ENCODE measurements at places on chromosomes 5 and 9.
A peak's percentile ranks its signal among the peaks of the same experiment; 100 is the strongest.

- no peak for DNase-seq
Measured at GRCh38 chr5:8057769-8058168, 188.8 kb downstream of the MTRR start.

DNA sequence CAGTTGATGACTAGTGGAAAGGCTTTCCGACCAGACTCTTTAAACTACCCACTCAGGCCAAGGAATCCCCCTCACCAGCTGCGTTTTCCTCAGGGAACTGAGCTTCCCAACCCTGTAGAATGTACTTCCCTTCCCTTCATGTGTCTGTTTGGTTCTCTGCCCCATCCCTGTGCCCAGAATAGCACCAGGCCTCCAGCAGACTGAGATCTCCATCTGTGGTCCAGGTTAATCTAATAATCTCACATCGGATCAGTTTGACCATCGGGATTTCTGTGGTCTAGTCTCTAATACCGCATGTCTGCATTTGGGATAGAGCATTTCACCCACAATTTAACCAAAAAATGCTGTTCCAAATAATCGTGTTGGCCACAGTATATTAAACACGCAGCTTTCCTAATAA is 237.2 kb downstream of the ROR2 start:
- DNase-seq, result no peak

GRCh38 chr5:591746-592145 is 20.4 kb upstream of the CEP72 start:
- DNase-seq, result no peak

- no peak for DNase-seq
Measured at GRCh38 chr5:174000076-174000475, 11.1 kb downstream of the C5orf47 start.

GRCh38 chr5:180816608-180817534 is 14.3 kb upstream of the MGAT1 start:
- DNase-seq, result no peak

- no peak for DNase-seq
Measured at GRCh38 chr9:75889577-75889976, 896 bp upstream of the PCSK5 start.

GRCh38 chr5:173494446-173494845 is 122.0 kb downstream of the BOD1 start:
- no peak for DNase-seq

- no peak for DNase-seq
Measured at GRCh38 chr5:4065472-4066320, 470.1 kb downstream of the IRX1 start.

GRCh38 chr5:93886917-93887361 is 145.5 kb upstream of the POU5F2 start:
- no peak for DNase-seq

GRCh38 chr5:76986825-76987526 is 34.1 kb downstream of the CRHBP start:
- peak; percentile 2 for DNase-seq

DNA sequence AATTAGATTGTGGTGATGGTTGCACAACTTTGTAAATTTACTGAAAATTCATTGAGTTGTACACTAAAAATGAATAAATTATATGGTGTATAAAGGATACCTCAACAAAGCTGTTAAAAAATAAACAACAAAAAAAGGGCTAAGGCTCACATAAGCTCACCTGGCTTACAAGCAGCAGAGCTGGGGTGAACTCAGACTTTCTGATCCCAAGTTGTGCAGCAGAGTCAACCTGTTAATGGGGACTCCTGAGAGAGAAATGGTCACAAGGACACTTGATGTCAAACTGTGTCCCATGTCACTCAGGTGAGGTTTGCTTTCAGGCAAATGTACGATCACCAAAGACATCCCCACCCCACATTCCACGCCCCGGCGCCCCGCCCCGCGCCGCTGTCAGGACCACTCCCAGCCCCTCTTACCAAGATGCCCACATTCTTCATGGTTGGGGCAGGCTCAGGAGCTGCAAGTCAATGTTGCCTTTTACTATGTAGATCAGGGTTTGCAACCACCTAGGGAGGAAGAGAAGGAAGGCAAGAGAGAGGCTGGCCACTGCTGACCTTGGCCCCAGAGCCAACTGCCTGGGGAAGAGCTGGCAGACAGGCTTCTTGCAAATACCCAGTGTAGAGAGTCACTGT is 22.4 kb upstream of the SLC36A1 start:
- DNase-seq, result no peak

DNA sequence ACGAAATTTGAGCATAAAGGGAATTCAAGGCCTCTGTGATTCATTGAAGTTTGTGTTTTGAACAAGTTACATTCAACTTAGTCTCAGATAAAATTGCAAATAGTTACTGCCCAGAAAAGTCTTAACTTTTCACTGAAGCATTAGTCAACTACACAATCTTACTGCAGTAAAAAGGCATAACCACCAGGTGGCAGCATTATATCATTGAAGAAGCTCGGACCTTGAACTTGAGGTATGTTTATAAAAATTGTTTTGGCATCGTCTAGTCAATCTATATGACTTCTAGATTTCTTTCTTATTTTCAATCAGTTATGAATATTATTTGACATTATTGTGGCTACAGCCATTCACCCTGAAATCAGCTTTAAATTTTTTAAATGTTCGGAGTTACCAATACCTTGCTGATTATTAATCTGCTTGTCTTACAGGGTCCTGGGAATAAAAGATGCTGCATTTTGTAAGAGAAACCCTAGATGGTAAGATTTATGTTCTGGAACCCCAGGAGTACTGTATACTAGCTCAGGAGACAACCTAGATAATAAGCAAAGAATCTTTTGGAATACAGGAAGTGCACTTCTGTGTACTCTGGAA is 83.9 kb upstream of the GRAMD2B start:
- peak; percentile 65 for DNase-seq

DNA sequence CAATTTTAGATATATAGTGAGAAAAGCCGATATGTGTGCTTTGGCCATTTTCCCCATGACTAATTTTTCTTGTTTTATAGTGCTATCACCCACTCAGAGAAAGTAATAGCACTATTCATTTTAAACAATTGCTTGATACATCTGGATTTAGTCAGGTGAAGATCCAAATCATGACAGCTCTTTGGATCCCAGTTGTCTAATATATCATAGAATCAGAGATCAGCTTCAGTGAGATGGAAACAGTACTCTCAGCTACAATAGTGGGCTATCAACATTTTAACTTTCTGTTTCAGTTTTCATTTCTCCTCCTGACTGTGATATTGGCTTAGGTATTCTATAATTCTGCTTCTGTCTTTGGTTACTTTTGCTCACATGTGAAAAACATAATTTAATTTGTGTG is 38.7 kb downstream of the VCAN start:
- DNase-seq, result no peak

- DNase-seq, result no peak
Measured at GRCh38 chr9:13550519-13550918, 271.0 kb upstream of the MPDZ start.

- DNase-seq, result no peak
Measured at GRCh38 chr9:8734760-8735159, 935.2 kb upstream of the DMAC1 start.

GRCh38 chr9:130453487-130453886 is 8.7 kb downstream of the ASS1 start:
- DNase-seq, result peak; percentile 88

- no peak for DNase-seq
Measured at GRCh38 chr5:142387024-142387682, 62.3 kb upstream of the SPRY4 start.

GRCh38 chr9:97930972-97931371 is 7.0 kb downstream of the HEMGN start:
- DNase-seq, result no peak

- DNase-seq, result peak; percentile 77
Measured at GRCh38 chr9:135281791-135282737, 194.6 kb downstream of the OLFM1 start.

DNA sequence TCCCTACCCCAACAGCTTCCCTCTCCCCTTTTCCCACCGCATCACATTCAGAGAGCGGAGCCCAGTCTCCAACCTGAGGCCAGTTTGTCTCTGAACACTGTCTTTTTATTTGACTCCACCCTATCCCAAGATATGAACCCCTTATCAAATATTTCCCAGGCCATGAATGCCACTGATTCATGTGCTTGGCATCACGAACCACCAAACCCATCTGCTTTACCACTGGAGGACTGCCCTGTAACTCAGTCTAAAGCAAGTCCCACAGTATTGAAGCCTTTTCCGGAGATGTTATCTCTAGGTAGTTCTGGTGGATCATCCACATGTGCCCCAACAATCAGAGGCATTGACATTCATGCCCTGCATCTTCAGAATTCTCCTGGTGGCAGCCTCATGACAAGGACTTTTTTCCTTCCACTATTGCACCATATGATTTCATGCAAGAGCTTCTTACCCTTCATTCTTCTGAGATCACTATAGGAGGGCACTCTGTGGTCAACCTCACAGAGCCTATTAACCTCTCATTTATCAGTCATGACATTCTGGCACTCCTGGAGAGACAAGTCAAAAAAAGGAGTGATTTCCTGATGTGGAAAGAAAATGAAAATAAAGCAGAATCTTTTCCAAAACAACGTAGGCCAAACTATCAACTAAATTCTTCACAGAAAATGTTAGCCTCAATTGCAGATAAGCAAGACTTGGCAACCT is 12.3 kb upstream of the SPATA31D4 start:
- no peak for DNase-seq
